ENCODE measurements at places on chromosomes 16 and 17. TPM values are rescaled to one million over a fixed set of nuclear protein-coding genes. Genes with fewer than 3 reads are reported as not detected.

HOXB7 gene
- 0.25 TPM for total RNA-seq

DNA sequence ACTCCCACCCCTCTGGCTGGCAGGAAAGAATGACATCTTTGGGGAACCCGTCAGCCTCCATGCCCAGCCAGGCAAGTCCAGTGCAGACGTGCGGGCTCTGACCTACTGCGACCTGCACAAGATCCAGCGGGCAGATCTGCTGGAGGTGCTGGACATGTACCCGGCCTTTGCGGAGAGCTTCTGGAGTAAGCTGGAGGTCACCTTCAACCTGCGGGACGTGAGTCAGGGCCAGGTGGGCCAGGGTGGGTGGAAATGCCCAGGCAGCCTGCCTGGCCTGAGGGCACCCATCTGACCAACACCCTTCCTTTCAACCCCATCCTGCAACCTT is 8.1 kb upstream of the DCAF7 start:
- DNase-seq, result no peak
- H3K27me3 ChIP-seq, result peaks cover 4% of the 10 kb centered on the region
- H3K36me3 ChIP-seq, result no peaks in the 10 kb centered on the region
- no peak overlapping the region for H3K4me3 ChIP-seq
- H3K27ac ChIP-seq, result no peak overlapping the region

TP53TG3B gene
- not detected for total RNA-seq

GRAPL gene
- 65.0 TPM for total RNA-seq

GRCh38 chr17:72587156-72587555 is 466.3 kb downstream of the SOX9 start:
- no peaks in the 10 kb centered on the region for H3K36me3 ChIP-seq
- no peak overlapping the region for H3K27ac ChIP-seq
- DNase-seq, result no peak
- no peak overlapping the region for H3K4me3 ChIP-seq
- H3K4me1 ChIP-seq, result peaks cover 26% of the 10 kb centered on the region
- no peaks in the 10 kb centered on the region for H3K27me3 ChIP-seq

RHBDL1 gene
- total RNA-seq, result 2.4 TPM

SPIRE2 gene
- total RNA-seq, result 3.3 TPM
